ENCODE measurements at places on chromosomes 5 and 9.

DNA sequence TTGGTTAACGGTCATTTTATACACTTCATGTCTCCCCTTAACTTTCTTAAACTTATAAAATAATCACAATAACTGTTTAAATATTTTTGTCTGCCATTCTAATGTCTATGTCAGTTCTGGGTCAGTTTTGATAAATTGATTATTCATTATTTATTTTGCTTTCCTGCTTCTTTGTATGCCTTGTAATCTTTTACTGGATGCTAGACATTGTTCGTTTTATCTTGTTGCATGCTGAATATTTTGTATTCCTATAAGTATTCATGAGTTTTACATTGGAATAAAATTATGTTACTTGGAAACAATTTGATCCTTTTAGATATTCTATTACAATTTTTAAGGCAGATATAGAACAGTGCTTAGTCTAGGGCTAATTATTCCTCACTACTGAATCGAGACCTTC lies 952.0 kb downstream of the NR2F1-AS1 start:
- DNase-seq = no peak

DNA sequence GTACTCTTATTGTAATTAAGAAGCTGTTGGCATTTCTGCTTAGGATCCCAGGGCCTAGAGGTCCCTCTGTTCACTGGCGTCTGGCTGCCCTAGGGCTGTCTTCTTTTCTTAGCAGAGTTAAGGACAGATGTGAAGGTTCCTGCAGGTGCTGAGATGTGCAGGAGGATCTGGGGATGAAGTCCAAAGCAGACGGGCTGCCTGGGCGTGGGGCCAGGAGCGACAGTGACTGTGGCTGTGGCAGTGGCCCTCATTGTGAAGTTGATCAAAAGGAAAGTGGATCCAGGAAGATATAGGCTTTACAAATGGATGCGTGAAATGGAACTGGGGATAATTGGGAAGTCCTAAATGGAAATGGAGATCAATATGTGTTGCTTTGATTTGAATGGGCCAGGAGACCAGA lies 19.1 kb upstream of the SH3PXD2B start:
- no peak for DNase-seq

DNA sequence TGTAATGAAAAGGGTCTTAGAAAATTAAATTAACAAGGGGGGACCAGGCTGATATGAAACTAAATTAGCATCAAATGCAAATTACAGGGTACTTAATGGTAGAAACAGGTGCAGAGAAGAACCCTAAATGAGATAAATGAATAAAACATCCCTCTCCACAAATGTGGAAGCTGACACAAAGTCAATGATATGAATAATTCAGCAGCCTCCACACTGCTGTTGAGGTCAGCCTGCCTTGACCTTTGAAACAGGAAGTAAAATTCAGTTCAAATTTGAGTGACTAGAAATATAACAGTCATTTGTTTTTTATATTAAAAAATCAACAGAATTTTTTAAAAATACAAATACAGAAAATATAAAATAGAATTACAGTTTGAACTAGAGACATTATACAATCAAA lies 40.0 kb downstream of the EBF1 start:
- no peak for DNase-seq

DNA sequence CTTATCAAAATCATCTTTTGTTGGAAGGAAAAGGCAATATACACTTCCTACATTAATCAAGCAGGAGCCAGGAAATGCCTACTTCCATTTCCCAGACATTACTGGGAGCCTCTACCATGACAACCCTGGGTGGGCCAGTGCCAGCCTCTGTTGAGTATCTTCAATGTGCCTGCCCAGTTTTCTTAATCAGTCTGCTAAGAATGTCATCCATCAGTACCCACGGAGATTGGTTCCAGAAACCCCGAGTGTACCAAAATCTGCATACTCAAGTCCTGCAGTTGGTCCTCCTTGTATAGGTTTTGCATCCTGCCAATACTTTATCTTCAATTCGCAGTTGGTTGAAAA lies 82.4 kb downstream of the MARCHF3 start:
- DNase-seq = no peak

DNA sequence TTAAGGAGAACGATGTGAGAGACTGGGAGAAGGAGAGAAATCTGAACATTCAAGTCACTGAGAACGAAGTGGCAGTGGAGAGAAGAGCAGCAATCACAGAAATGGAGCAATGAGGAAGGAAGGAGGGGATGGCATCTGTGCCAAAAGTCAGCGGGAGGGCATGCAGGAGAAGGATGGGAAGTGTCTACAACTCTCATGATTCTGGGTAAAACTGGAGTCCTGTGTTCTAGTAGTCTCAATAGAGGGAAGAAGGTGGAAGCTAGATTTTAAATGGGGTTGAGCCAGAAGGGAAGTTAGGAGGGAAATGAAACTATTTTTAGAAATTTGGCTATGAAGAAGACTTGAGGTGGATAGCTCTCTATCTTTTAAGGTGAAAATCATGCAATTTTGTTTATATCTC lies 39.1 kb upstream of the SPATA31C2 start:
- no peak for DNase-seq

DNA sequence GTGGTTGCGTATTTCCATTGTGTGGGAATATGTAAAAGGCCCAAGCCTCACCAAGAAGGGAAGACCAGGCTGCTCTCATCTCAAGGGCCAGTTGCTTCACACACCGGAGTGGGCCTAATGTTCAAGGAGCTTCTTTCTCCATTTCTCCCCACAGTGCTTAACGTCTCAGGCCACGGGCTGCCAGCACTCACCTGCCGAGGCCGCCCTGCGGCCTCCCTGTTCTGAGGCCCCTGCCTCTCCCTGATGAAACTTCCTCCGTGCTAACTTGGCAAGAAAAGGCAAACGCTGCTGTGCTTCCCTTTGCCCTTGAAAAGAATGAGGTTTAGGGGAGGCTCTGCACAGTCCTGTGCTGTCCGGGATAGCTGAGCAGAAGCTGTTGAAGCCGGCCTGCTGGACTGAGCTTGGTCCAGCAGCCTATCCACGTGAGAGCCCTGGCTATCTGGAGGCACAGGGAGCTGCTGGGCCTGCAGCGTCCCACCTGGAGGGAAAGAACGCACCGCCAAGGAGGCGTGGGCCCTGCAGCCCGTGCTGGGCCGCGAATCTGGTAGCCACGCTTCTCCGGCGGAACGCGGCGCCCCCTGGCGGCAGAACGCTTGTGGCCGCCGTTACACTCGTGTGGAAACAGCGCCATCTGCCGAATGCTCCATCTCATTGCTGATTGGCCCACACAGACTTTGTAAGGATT lies 73.5 kb upstream of the PRSS3 start:
- DNase-seq = no peak

GRCh38 chr9:12290166-12290869 lies 402.9 kb upstream of the TYRP1 start:
- no peak for DNase-seq

GRCh38 chr9:32350682-32351081 lies 33.8 kb upstream of the ACO1 start:
- no peak for DNase-seq

Measured in cortex of kidney (tissue), 1 donor.